Hindlimb muscle (tissue), 1 donor: ENCODE measurements at places on chromosomes 4 and X.

GRCh38 chr4:140252141-140252741 lies 98.3 kb upstream of the MAML3 start:
- DNase-seq = no peak

- no peak for DNase-seq
These were observed 87.3 kb upstream of the EMCN start for GRCh38 chr4:100605144-100605543.

DNA sequence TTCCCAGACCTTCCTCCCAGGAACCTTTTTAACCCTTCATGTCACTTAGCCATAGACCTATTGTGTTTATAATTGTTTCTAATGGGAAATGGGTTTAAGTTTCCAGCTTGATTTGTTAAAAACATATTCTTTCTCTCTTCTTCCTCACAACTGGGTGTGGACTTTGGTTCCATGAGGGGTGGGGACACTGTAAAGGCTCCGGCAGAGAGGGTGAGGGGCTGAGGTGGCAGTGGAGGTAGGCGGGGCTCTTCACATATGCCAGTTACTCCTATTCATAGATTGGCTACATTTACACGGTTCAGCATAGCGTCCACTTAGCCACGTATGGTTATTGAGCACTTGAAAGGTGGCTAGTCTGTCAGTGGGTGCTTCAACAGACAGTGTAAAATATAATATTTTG lies 7.8 kb downstream of the INTS6L start:
- DNase-seq = no peak

DNA sequence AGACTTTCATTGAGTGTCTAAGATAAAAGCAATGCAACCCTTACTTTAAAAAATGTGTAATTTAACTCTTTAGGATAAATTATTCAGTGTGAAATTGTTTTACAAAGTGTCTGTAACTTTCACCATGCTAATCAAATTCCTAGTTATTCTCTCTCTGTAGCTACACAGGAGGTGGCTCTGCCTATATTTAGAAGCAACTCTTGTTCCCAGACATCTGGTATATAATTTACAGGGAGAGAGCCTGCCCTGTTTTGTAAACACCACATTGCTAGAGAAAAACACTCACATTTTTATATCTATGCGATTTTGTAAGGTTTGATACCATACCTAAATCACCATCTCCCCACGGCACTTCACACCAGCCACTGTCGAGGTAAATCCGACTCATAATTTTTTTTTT lies 35.5 kb upstream of the SPATA4 start:
- no peak for DNase-seq

DNA sequence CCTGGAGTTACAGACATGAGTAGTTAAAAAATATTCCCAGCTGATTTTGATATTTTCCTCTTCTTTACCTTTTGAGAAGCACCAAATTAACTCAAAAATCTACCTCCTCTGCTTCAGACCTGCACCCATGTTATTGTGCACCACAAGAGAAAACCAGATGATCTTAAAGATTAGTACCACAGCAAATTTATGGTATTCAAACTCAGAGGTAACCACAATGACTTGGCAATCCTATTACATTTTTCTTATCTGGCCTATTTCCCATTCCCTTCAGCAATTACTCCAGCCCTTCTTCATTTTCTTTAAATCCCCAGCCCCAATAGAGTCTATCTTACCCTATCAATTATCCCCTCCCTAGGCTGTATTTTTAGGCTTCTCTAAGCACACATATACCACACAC lies 535.1 kb downstream of the FAT4 start:
- no peak for DNase-seq

- DNase-seq = no peak
These were observed 129.6 kb upstream of the TBL1X start for GRCh38 chrX:9335251-9335650.

DNA sequence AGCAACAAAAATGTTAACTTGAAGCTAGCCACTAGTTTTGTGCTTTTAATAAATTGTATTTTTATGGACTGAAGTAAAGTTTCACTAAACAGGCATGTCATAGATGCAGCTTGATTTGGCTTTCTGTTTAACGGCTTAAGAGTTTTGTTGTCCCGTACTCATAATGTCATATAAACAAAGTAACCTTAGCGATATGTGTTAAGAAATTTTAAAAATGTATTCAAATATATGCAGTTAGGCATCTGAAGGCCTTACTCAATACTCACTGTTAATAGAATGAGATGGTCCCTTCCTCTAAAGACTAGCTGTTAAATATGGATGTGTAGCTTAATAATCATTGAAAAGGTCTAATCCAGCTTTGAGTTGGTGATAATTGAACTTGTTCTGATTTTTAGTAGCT lies 1.0 kb upstream of the SCLT1 start:
- DNase-seq = no peak

DNA sequence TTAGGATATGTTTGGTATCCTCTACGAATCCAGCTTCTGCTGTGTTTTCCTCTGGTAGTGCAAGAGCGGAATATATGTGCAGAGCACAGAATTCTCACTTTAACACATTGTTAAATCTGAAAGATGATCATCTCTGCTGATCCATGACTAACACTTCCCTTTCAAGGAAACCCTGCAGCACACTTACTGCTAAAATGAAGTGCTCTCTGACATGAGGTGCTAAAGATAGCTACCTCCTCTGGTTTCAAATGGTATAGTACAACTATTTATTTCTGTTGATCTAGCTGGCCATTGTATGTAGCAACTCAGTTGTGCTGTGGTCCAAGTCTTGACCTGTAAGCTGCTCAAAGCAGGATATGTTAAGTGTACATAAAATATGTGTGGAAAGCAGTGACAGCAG lies 162.4 kb upstream of the FMR1 start:
- DNase-seq = no peak

- no peak for DNase-seq
These were observed 165.1 kb downstream of the CFAP299 start for GRCh38 chr4:80500613-80501012.

DNA sequence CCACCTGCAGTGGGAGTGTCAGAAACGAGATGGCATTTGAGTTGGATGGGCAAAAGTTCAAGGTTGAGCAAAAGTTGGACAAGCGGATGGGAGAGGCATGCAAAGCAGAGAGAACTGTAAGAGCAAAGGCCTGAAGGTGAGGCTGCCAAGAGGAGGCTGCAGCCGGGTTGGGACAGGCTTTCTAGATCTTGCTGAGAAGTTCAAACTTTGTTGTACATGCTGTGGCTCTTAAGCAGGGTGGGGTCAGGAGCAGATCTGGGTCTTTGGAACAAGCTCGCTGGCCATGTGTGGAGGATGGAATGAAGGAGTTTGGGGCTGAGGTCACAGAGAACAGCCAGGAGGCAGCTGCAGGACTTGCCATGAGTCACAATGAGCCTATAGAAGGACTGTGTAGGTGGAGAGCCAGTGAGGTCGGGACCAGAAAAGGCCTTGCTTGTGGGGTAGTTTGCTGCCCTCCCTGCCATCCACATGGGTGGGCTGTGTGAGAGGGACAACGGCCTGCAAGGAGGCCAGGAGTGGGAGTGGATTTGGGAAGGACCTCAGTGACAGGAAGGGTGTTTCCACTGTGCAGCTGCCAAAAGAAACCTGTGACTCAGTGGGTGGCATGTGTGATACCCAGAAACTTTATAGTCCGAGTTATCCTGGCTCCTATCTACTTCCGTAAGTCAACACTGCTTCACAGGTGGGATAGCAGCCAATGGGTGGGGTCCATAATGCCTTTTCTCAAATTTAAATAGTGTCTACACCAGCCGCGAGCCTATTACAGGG lies 210.4 kb downstream of the MID1IP1 start:
- no peak for DNase-seq

- no peak for DNase-seq
These were observed 361.9 kb upstream of the RASGEF1B start for GRCh38 chr4:81833576-81833975.

GRCh38 chr4:13108096-13108495 lies 376.0 kb downstream of the RAB28 start:
- DNase-seq = no peak

DNA sequence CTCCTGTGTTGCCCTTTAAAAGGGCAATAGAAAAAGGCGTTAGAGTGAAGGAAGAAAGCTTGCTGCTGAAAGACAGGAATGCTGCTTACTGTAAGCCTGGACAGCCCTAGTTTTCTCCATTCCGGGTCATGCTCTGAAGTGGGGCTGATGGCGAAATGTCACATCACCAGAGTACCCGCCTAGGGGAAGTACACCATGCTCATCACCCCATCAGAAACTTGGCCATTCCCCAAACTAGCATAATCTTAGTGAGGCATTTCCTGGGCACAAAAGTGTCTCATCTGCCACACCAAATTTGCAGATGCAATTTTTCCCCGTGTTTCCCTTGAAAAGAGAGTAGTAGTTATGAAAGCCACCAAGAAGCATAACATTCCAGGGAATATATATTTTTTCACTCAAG lies 47.8 kb upstream of the CAMK2D start:
- DNase-seq = no peak

GRCh38 chr4:186726426-186727168 lies 2.9 kb upstream of the FAT1 start:
- DNase-seq = peak; percentile 88

GRCh38 chr4:150827226-150827625 lies 187.9 kb downstream of the LRBA start:
- no peak for DNase-seq

GRCh38 chrX:14607446-14607985 lies 78.2 kb downstream of the GLRA2 start:
- no peak for DNase-seq

DNA sequence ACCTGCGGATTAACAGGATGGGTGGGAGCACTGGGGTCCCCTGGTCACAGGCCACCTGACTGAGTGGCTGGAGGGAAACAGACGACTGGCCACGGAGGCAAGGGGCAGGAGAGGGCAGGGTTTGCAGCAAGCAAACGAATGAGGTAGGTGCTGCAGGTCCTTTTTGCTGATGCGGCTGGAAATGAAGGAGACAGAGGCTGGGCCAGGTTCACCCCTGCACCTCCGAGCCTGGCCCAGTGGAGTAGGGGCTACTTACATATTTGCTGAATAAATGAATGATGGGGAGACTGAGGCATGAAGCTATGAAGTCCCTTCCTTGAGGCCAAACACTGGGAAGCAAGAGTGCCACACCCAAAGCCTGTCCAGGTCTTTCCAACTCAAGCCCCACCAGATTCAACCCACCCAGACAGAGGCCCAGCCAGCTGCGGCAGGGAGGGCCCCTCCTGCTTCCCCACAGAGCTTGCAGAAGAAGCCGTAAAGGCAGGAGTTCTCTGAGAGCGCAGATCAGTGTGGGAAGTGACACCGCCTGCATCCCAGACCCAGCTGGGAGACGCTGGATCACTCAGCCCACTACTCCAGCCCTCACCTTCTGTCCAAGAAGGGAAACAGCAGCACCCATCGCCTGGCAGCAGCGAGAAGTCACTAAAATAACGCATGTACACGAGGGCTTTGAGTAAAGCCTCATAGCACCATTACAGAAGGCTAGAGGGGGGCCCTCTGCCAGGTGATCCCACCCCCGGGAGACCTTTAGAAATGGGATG lies 36.1 kb upstream of the C4orf50 start:
- no peak for DNase-seq

- no peak for DNase-seq
These were observed 491.6 kb upstream of the AADAT start for GRCh38 chr4:170581322-170581721.

- DNase-seq = no peak
These were observed 155.4 kb upstream of the FTHL17 start for GRCh38 chrX:31227250-31227649.

- no peak for DNase-seq
These were observed 10.4 kb downstream of the RELL1 start for GRCh38 chr4:37675587-37676290.

- DNase-seq = no peak
These were observed 79.3 kb upstream of the SHOX start for GRCh38 chrX:551306-551705.

DNA sequence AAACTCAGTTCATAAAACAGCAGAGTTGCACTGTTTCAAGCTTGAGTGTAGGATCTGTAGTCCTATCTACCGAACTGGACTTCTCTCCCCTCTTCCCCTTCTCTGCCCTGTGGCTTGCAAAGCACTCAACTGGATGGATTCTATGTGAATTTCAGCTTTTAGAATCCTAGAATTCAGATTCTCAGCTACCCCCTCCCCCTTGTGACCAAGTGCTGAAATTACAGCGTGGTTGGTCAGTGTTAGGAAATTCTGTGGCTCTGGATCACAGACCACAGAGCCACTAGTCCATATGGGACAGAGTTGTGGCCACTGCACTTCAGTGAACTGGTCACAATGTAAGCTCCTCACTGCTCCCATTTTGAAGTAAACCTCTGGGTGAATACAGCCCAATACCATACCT lies 64.6 kb upstream of the TRPC5 start:
- DNase-seq = no peak

- DNase-seq = no peak
These were observed 18.2 kb downstream of the ANKRD50 start for GRCh38 chr4:124694306-124694705.
